Stimulated activated CD8-positive, alpha-beta memory T cell treated with anti-CD3 and anti-CD28 coated beads, Interleukin-15, amount 100 ng/mL, for 24 hours (primary cell): ENCODE measurements at places on chromosomes 3 and 15.

DNA sequence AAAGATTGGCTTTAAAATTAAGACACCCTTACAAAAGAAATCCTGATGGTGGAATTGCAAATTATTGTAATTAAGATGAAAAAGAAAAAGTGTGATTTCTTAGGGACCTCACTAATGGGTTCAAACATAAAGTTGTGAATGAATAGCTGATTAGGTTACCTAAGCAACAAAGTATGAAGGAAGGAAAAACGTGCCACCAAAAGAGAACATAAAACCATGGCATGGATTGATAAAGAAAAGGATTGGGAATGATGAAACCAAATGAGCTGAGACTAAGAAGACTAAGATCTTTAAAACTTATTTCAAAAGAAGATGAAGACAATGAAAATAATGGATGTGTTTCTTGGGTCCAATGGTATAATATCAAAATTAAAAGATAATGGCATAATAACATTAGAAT lies 32.2 kb upstream of the GUCA1C start:
- no peak for DNase-seq

DNA sequence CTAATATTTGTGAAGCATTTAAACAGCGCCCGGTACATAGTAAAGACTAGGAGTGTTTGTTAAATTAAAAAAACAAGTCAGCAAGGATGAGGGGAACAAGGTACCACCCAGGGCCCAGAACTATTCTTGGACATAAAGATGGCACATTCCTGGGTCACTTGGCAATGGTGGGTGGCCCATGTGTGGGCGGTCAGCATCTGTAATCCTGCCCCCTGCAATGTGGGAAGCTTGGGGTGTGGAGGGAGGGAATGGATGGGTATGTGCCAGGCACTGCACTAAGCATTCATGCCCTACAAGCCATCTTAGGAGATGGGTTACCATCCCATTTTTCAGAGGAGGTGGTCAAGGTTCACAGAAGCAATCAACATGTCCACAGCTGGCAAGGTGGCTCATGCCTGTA lies 7.3 kb upstream of the C15orf39 start:
- DNase-seq = no peak

- DNase-seq = no peak
Measured at GRCh38 chr3:168933614-168934013, 729.9 kb downstream of the MECOM start.

GRCh38 chr3:134255404-134255803 lies 4.7 kb upstream of the RYK start:
- no peak for DNase-seq

- DNase-seq = no peak
Measured at GRCh38 chr3:71066356-71066755, 517.2 kb downstream of the FOXP1 start.

GRCh38 chr3:97763586-97764406 lies 762 bp upstream of the ARL6 start:
- DNase-seq = no peak

DNA sequence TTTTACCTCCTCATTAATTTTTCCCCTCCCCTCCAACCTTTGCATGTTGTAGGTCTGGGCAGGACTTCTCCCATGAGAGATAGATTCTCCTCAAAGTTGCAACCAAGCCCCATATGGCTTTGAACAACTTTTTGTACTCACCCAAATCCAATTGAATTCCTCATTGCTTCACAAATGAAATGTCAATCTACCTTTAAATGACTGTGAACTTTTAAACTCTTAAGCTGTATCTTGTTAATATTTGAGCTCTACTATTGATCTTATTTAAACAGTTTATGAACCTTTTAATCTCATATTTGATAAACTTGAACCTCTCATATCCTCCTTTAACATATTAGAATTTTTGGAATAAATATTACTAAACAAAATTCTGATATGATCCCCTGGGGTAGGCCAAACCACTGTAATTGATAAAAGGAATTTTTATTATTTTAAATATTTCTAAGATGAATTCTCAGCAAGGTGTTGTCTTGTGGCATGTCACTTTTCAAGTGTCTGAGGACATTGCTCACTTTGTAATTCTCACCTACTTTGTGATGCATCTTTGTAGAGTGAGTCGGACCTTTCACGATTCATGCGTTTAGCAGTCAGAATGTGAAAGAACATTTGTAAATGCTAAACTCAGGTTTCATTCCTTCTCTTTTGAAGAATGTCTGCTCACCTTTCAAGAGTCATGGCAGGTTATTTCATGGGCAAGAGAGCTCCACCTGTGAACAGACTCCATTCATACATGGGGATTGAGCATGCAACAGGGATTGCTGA lies 23.4 kb upstream of the GREM1 start:
- DNase-seq = no peak

DNA sequence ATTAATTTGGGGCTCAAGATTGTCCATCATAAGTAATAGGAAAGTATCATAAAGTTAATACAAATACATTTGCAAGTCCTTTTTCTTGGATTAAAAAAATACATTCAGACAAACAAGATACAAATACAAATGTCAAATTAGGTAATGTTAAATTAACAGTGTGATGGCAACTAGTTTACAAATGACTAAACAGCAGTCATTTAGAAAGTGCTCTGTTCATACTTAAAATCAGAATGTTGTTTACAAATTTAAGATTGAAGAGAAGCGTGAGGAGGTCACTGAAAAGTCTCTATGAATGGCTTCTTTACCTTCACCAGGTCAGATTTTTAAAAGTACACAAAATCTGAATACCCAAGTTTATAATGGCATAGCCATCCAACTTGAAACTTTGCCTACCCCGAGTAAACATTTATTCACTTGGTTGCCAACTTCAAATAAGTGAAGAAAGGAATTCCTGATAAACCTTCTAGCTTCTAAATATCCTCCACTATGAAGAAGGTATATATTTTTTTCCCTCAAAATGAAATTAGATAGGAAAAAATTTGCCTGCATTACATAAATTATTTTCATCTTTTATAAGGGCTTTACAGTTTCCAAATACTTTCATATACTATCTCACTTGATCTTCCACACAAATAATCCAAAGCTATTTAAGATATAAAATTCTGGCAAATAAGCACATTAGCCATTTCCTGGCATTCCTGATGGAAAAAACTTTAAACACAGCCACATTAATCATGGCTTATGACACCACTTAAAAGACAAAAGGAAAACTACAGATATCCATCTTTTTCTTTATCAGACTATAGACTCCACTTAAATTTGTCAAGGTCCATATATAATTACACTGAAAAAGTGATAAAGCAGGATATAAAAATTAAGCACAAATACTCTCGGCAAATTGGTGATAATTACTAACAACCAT lies 11.5 kb upstream of the NEK10 start:
- DNase-seq = no peak

DNA sequence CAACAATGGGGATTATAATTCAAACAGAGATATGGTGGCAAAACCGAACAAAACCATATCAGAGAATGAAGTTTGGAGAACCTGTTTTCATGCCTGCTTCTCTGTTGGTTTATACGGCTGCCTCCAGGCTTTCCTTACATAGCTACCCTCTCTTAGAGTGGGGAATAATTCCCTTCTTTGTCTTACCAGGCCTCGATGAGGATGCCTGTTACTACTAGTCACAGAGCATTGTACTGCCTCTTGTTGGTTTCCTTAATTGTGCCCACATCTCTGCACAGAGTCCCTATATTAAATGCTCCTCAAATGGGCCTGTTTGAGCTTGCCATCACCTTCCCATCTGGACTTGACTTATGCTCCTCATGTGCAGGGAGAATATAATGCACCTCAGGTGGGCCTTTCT lies 92.9 kb downstream of the NCEH1 start:
- DNase-seq = no peak
